Large intestine (tissue), 12 donors: ENCODE measurements at places on chromosomes 7 and 10. TPM values are rescaled to one million over a fixed set of nuclear protein-coding genes. Genes with fewer than 3 reads are reported as not detected.

The MEIG1 gene
- polyA plus RNA-seq = 0.33 TPM

The SKIDA1 gene
- polyA plus RNA-seq = 1.9 TPM

The EPHA1 gene
- polyA plus RNA-seq = 42.5 TPM

The SFXN4 gene
- polyA plus RNA-seq = 39.1 TPM

The ADAM22 gene
- 5.9 TPM for polyA plus RNA-seq

The STEAP4 gene
- 0.30 TPM for polyA plus RNA-seq

The SLC25A40 gene
- polyA plus RNA-seq = 36.1 TPM

The ZNF485 gene
- 7.2 TPM for polyA plus RNA-seq

The FAM171A1 gene
- polyA plus RNA-seq = 25.4 TPM

The OPALIN gene
- polyA plus RNA-seq = not detected

The NKX2-3 gene
- polyA plus RNA-seq = 22.1 TPM
